ENCODE measurements at places on chromosomes 5 and 9.

- no peak for DNase-seq
These were observed 364.7 kb downstream of the CAAP1 start for GRCh38 chr9:26527931-26528330.

DNA sequence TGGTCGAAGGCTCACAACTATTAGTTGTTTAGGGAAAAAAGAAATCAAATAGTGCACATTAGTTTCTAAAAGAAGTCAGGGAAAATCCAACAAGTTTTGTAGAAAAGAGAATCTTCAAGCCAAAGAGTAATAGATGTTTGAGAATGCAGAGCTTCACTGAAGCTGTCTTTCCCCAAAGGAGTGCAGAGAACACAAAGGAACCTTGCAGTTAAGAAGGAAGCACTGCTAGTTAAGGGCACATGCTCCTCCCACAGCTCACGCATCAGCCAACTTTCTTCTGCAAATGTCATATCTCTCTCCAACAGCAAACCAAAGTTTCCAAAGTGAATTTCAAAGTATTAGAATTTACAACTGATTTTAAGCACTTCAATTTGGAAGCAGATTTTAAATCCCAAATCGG, 116.4 kb upstream of the FST start:
- peak; percentile 44 for DNase-seq

GRCh38 chr5:162512935-162513565, 445.5 kb downstream of the GABRG2 start:
- no peak for DNase-seq

DNA sequence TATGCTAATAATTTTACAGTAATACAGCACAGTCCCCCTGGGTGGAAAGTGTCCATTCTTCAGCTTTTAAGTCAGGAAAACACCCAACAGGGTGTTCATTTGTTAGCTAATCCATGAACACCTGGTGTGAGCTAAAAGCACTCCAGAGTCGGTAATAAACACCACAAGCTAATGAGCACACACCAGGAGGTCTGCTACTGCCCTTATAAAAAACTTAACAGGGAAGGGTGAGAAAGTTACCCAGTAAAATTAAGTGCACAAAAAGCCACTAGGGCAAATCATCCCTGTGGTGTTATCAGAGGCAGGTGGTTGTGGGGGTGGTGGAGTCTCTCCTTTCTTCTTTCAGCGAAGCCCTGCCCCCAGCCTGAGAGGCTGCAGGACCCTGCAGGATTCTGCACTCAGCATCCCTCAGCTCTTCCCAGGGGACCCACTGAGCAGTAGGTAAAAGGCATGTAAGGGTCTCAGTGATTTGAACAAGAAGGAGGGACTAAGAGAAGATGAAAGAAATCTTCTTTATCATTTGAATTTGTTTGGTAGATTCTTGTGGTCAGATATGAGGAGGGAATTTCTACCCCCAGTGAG, 14.4 kb downstream of the GDNF start:
- DNase-seq: no peak

DNA sequence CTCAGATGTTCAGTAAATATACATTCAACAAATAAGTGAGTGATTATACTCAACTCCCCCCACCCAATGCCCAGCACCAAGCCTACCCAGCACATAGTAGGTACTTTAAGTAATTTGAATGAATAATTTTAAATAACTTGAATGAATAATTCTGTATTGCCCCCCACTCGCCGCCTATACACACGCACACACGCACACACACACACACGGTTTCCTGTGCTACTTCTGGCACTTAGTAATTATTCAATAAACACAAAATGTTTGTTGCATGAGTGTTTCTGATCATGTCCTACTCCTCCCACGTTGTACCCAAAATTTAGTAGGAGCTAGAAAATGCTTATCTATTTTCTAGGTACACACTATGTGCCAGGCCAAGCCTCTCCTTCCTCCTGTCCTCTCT, 16.2 kb downstream of the PCDH12 start:
- no peak for DNase-seq

GRCh38 chr9:18275313-18275990, 198.5 kb upstream of the ADAMTSL1 start:
- no peak for DNase-seq

GRCh38 chr9:76463211-76463610, 4.2 kb downstream of the GCNT1 start:
- no peak for DNase-seq

GRCh38 chr5:158521995-158522394, 577.7 kb downstream of the EBF1 start:
- no peak for DNase-seq

DNA sequence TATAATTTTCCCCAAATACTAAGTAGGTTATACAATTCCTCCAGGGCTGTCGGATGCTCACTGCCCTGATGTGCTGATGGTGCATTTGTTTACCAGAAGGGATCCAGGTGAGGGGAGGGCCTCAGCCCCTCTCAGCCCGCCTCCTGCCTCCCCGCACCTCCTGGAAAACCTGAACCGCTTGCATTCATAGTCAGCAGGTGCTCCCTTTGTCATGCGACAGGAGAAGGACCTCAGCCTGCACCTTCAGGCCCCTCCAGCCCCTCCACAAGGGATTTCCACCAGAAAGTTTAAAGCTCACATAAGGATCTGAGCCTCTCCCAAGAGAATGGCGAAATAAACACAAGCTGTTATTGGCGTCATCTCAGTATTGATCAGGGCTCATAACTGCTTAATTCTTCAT, 36.5 kb upstream of the NTNG2 start:
- no peak for DNase-seq

DNA sequence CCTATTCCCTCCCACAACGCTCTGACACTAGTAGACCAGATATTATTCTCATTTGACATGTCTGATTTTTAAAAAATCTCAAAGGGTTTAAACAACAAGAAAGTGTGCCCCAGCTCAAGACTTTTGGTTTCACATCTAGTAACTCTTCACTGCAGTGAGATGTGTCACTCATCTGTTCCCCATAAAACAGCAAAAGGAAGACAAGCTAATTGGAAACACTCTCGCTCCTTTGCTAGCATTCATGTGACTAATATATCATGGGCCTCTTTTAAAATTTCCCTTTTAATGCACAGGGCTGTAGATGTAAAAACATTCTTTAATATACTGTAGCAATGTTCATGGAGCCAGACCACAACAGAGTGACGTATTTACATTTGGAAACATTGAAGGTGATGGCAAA, 372.6 kb downstream of the ZNF608 start:
- no peak for DNase-seq

DNA sequence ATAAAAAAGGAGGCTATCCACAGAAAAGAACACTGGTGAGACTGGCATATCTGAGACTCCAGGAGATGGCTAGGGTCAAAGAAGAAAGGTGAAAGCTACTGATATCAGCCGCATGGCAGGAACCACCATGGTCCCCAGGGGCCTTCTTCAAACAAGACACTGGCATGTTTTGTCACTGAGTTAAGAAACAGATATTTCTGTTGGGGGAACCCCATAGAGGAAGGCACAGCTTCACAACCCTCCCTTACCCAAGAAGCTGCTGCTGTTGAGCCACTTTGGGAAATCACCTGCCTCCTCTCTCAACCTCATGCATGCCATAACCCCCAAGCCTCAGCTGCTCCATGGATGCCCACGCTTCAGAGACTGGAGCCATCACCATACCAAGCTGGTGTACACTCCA, 13.3 kb upstream of the BTNL3 start:
- DNase-seq: no peak

Measured in endothelial cell of umbilical vein (primary cell).